Head of caudate nucleus (tissue), 42 donors: ENCODE measurements at places on chromosomes 7 and 10.

DNA sequence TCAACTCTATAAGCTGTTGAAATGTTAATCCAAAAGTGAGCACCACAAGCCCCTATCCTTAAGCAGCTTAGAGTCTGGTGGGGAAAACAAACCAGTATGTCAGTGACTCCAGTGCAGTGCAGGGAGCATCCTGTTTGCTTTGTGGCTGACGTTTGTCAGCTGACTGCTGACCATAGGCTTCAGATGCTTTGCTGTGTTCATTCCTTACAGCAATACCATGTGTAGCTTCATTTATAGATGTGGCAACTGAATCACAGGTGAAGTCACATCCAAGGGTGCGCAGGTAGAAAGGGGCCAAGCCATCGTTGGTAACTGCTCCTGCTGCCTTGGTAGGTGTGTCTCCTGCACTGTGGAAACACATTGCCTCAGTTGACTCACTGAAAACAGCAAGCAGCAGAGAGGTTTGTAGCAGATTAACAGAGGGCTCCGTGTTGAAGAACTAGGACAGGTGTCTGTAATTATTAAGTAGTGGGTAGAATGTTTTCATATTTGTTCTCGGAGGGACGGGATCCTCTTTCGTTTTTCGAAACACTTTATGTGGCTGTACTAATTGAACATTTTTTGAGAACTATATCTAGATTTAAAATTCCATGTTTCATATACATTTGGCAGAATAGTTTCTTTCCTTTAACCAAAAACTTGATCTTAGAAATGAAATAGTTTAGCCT, 2.0 kb downstream of the INSIG1 start:
- no peak for DNase-seq

DNA sequence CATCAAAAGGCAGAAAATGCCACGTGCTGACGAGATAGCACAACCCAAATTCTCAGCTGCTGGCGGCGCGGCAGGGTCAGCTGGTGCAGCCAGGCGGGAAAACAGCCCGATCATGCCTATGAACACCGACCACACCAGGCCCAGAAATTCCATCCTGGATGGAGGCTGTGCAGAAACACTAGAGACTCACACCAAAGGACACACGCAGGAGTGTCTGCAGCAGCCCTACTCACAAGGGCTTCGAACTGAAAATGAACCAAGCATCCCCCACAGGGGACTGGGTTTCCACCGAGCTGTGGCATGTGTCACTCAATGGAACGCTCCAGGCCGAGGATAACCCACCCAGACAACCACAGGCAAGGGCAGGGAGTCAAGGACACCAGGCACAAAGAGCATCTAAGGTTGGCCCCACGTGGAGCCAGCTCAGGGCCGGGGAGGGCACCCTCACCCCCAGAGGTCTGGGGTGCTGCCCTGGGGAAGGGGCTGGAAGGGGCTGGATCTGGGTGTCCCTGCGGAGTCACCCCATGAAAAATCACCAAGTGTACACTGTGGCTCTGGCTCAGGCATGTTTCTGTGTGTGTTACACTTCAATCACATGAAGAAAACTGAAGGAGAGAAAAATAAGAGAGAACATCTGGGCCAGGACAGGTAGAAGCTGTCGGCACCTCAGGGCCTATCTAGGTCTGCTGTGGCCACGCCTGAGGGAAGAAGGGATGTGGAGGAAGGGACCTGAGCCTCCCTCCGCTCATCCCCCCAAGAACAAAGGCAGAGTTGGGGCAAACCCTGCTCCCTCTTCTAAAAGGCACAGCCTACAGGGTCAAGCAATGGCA, 33.0 kb downstream of the RASGEF1A start:
- no peak for DNase-seq

- peak; percentile 23 for DNase-seq
Measured at GRCh38 chr10:12919574-12919973, 81.9 kb downstream of the CCDC3 start.

- DNase-seq, result peak; percentile 59
Measured at GRCh38 chr10:87064651-87065050, 30.0 kb downstream of the GLUD1 start.

DNA sequence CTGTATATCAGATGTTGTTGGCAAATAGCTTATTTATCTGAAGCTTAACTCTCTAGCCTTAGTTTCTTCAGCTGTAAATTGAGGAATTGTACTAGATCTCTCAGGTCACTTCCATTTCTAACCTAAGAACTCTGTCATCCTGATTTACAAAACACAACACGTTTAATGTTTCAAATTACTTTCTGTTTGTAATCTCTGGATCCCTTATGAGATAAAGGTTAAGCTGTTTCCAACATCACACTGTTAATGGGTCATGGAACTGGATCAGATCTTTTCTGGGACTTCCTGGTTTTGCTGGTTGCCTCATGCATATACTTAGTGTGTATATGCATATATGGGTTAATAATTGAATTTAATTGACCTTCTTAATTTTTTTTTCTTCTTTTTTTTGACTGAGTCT, 9.9 kb downstream of the SAMD8 start:
- no peak for DNase-seq

DNA sequence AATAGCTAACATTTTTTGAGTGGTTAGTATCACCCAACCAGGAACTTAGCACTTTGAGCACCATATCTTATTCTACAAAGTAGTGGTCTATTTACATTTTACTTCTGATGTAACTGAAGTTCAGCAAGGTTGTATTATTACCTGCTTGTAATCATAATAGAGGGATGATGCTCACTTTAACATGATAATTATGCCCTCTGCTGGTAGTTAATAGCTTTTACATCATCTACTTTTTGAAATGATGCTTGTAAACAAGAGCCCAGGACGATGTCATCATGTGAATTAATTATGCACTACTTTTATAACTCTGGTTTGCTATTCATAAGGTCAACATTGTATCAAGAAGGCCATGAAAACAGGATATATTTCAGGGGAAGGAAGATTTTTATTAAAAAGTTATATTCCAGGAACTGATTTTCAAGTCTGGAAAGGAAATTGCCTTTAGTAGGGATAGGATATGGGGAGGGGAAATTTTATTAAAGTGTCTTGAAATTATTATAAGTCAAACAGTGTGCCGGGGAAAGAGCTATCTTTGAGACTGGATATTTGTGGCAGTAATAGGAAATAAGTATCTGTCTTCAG, 80.3 kb upstream of the SCIN start:
- DNase-seq, result no peak

DNA sequence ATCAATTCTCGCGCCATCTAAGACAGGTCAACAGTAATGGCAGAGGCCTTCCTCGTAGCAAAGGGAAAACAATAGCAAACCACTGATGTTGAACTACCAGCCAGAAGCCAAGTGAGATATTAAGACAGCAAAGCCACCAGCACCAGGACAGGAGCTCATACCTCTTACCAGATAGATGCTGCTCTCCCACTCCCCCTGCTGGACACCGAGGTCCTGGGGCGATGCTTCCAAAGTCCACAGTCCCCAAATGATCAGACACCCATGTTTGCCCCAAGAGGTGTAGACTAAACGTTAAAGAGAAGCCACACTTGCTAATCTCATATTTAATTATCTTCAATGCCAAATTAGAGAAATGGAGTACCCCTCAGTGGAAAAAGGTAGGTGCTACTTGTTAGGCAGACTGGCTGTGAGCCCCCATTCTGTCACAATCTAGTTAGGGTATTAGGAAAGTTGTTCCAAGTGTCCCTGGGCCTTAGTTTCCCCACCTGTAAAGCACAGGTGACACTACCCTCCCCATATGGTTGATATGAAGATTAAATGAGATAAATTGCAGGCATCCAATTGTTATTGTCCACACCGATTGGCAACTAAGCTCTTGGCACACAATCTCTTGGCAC, 39.9 kb downstream of the TOMM7 start:
- peak; percentile 65 for DNase-seq

GRCh38 chr10:17200001-17200911, 1.2 kb downstream of the TRDMT1 start:
- DNase-seq, result no peak

DNA sequence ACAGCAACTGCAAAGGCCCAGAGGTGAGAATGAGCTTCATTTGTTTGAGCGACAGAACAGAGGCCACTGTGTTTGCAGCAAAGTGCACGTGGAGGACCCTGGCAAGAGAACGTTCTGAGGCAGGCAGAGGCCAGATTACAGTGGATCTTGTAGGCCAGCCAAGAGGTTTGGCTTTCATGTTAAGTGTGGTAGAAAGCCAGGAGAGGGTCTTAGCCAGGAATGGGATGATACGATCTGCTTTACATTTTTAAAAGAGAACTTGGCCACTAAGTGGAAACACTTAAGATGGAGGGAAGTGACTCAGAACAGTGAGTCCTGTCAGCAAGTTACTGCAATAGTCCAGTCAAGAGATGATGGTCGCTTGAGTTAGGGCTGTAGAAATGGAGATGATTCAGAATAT, 4.6 kb downstream of the CCDC136 start:
- DNase-seq, result no peak

GRCh38 chr7:118214051-118214832, 10.3 kb upstream of the ANKRD7 start:
- DNase-seq, result peak; percentile 90

GRCh38 chr7:152633504-152633903, 42.4 kb downstream of the XRCC2 start:
- no peak for DNase-seq

- DNase-seq, result no peak
Measured at GRCh38 chr7:92303761-92304160, 58.0 kb downstream of the ANKIB1 start.

GRCh38 chr10:54478601-54479000, 322.4 kb downstream of the PCDH15 start:
- no peak for DNase-seq

DNA sequence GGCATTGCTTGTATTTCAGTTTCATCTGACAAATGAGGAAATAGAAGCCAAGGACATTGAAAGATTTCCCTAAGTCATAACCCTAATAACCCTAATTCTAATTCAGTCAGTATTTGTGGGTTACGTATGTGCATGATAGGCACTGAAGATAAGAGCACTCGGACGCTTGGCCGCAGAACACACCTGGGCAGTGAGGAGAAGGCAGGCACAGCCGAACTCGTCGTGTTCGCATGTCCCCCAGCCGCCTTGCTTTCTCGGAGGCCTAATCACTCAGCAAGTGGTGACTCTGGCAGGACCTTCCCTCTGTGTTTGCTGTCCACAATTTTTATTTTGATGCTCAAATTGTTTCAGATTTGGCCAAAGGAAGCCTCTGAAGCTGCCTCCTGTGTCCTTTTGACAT, 23.7 kb downstream of the HKDC1 start:
- DNase-seq, result no peak

DNA sequence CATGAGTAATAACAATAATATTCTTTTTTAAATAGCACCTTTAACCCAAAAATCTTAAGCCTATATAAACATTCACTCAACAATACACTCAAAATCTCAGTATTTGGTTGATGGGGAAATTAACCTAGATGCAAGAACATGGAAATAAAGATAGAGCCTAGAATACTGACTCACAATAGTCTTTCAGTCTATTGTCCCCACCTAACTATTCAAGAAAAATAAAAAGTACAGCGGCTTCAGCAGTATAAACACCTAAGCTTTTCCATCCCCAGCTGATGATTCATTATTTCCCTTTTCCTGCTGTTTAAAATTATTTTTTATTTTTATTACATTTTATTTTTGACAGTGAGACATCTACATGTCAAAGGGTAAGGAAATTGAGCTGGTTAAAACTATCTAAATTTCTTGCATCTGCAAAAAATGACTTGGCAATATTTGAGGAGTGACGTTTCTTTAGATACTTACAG, 201.4 kb downstream of the FZD1 start:
- DNase-seq, result no peak

- DNase-seq, result no peak
Measured at GRCh38 chr10:5709865-5710264, 25.2 kb downstream of the TASOR2 start.
